ENCODE measurements at places on chromosomes 3 and 15.

DNA sequence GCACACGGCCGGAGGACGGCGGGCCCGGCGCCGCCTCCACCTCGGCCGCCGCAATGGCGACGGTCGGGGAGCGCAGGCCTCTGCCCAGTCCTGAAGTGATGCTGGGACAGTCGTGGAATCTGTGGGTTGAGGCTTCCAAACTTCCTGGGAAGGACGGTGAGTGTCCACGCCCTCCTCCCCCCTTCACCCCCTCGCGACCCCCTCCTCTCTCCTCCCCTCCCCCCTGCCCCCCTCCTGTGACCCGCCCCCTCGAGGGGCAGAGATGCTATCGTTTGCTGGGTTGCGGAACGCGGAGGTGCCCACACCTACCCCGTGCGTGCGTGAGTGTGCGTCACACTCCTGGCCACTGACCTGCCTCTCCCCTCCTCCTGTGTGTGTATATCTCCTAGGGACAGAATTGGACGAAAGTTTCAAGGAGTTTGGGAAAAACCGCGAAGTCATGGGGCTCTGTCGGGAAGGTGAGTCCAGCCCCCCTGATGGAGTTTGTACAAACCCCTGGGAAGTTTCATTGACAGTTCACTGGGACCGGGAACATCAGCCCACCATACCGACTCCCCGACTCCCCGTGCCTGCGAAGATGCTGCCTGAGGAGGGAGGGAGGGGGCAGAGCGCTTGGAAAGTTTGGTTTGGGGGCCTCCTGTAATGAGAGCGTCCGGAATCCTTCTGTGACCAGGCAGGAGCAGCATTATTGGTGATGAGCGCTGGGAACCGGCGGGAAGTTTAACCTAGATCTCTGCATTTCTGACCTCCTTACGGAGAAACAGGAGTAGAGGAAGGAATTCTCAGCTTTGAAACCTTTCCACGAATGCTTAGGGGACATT lies 795 bp upstream of the SCAANT1 start:
- DNase-seq: no peak

DNA sequence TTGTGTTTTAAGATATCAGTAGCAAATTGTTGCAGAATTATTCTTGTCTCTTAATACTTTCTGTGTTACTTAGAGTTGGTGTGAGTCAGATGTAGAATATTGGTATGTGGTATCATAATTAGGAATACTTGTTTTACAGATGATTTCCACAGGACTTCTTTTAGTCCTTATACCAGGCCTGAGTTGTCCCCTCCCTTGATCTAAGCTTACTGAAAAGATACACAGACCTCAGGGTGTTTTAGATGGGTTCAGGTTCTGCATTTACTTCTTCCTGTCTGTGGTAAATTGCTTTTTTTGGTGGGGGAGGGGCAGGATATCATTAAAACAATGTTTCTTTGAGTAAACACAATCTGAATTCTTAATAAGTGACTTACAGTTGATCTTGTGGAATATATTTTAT lies 14.2 kb downstream of the DZIP3 start:
- DNase-seq: no peak

- peak; percentile 5 for DNase-seq
These were observed at the start of gene ANKUB1 for GRCh38 chr3:149792452-149793270. Gene ANKUB1 (minus strand): TSS chr3:149792554. CDS start chr3:149792366, 188 bp downstream.

DNA sequence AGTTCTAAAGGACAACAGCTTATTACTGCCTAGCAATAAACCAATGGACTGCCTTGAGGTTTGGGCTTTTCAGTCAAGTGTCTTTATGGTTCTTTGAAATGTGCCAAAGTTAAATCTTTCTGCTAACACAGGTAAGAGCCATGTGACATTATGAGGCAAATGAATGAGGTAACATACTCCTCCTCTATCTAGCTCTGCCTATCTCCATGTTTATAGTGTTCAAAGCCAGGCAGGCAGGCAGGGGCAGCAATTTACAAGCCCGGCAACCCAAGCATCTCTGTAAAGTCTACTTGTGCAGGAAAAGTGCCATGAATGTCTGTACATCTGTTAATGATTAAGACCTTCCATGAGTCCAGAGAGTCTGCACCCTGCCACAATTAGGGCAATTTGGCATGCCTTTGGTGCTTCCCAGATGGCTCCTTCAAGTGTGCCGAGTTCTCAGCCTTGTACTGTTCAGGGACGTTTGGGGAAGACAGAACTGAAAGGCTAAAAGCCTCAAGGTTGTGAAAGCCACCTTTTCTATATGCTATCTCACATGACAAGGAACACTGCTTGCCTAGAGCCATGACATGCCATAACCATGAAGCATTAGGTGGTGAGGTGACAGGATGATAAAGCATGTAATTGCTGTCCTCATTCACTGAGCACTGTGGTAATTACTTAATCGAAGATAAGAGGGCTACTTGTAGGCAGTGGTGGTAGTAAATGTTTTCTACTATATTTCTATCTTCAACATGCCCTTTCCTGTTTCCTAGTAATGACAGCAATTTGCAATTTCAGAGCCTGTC lies 41.4 kb upstream of the EIF1B start:
- no peak for DNase-seq

DNA sequence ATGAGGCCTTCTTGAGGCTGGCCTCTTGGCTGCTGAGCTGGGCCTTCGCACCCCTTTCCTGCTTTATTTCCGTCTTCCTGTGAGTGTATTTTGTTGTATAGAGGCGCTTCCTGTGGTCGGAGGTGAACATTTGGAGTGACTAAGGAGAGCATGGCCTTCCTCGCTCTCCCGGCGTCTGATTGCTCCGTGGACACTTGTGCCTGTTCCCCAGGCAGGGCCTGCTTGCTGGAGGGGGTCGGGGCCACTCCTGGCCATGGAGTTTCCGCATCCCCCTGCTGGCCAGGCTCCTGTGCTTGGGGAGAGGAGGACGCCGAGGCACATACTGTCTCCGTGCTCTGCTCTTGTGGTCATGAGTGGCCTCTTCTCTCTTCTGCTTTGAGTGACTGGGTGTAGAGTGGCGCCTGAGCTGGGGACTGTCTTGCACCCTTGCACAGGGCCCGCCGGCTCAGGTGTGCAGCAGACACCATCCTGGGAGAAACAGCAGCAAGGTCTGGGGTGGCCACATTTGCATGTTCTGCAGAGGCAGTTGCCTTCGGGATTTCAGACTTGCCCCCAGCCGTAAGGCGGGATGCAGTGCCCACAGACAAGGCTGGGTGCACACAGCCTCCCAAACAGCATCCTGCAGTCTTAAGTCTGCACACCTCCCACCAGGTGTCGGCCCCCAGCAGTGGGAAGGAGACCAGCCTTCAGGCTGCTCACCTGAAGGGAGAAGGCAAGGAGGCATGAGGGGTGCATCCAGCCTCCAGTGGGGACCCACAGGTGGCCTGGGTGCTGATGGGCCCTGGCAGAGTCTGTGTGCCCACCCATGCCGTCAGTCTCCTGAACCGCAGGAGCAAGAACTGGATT lies 16.4 kb downstream of the KLF13 start:
- DNase-seq: no peak

DNA sequence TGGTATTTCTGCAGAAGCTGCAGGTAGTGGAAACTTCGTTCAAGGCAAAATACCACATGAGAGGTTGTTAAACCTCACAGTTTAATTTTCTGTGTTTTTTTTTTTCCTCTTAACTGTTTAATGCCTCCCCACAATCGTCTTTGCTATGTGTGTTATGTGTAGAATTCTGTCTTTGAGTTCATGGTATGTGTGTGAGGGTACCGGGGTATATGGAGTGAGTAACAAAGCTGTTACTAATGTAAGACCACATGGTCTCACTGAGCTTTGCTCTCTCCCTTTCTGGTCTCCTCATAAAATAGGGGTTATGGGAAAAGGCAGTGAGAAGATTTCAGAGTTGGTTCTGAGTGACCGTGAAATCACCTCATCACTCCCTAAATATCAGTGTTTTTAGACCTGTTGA lies 143.6 kb downstream of the USP13 start:
- DNase-seq: no peak

- DNase-seq: peak; percentile 75
These were observed 14.4 kb upstream of the MRPS22 start for GRCh38 chr3:139329364-139329850.

- DNase-seq: no peak
These were observed 3.1 kb upstream of the PTH1R start for GRCh38 chr3:46874430-46874829.

DNA sequence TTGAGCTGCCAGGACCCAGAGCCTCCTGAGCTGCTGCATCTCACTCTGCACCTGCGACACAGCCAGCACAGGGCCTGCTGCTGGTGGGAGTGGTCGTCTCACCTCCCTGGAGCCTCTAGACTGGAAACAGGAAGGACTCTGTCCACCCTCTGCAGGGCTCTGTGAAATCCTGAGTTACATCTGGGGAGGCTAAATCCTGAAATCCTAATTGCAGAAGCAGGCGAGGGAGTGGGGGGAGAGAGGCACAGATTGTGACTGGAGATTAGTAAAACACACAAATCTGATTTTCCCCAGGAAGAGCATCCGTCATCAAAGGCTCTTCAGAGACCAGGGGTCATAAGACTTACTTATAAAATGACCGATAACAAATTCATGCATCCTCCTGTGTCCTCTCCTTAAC lies 31.6 kb upstream of the GABRG3 start:
- DNase-seq: no peak

DNA sequence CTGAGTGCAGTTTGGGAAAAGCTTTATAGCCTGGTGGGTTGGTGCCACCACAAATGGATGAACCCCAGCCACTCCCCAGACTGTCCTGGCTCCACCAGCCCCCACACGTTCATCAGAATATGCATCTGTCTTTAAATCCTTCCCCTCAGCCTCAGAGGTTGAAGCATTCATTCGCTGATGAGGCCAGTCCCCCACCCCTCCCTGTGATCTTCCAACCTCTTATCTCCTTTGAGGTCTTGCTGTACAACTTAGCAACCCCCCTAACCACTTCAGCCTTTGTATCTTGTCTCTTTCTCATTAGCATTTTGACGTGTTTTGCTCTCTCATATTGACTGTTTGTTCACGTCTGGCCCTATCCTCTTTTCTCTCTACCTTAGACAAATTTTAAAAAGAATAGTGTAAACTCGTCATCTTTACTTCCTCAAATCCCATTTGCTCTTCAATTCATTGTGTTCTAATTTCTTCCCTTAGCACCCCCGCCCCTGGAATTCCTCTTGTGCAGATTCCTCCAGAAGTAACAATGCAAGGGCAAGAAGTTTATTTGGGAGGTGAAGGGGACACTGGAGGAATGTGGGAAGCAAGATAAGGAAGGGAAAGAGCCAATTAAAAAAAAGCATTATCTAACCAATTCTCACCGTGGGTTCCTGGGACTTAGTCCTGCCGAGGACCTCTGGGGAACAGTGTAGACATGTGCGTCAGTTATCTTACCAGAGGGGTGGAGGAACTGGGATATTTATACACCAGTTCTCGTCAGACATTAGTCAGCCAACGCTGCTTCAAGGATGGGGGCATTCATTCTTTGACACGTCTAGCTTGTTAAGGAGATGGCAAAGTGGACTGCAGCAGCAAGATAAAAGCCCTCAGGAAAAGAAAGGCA lies 38.6 kb downstream of the MOBP start:
- no peak for DNase-seq

- no peak for DNase-seq
These were observed 595.1 kb upstream of the TGFBR2 start for GRCh38 chr3:30011237-30011803.

DNA sequence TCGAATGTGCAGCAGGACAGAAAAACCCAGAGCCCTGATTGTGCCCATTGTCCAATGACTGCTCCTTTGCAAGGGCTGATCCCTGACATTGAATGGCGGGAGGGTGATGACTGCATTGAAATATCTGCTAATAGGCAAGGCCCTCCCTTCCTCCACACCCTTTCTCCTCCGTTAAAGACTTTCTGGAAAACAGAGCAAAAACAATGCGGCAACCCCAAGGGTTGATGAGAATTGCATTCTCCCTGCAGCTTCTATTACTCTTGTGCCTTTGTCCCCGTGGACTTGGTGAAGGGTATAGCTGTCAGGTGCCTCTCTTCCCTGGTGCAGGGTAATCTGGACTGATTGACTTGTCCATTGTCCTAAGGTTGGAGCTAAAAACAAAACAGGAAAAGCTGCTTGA lies 71.8 kb downstream of the THSD4 start:
- DNase-seq: no peak

DNA sequence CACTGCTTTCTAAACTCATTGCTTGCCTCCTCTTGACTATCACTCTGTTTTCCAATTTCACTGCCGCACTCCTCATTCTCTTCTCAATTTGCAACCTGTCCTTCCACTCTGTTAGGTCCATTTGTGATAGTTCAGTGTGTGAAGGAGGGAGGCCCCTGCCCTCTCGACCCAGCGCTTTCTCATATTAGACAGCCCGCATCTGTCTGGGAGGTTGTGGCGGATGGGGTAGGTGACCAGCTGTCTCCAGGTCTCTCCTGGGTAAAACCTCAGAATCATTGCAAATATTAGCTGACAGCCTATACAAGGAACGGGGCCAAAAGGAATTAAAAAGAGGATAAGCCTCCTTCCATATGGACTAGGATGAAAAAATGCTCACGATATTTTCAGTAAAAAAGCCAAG lies 358.3 kb downstream of the SHQ1 start:
- DNase-seq: no peak

DNA sequence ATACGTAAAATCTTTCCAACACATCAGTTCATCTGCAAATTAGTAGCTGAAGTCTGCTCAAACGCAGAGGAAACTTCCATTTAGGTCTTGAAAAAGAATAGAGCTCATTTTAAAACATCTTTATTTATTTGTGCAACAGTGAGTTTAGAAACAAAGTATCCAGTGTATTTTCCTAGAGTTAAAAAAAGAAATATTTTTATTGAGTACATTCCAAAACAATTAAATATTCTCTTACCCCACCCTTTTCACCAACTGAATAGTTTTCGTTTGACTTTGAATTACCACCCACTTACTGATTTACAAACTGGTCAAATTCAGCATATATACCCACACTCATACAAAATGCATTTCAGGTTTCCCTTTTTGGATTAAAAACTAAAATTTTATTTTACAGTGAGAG lies 104.7 kb downstream of the ZBTB20 start:
- no peak for DNase-seq

GRCh38 chr3:98650971-98651779 lies 57.8 kb upstream of the CPOX start:
- DNase-seq: no peak

GRCh38 chr3:140384028-140384771 lies 293.7 kb upstream of the TRIM42 start:
- DNase-seq: no peak

- DNase-seq: peak; percentile 88
These were observed 53.4 kb downstream of the LDHAL6B start for GRCh38 chr15:59260090-59260489.

DNA sequence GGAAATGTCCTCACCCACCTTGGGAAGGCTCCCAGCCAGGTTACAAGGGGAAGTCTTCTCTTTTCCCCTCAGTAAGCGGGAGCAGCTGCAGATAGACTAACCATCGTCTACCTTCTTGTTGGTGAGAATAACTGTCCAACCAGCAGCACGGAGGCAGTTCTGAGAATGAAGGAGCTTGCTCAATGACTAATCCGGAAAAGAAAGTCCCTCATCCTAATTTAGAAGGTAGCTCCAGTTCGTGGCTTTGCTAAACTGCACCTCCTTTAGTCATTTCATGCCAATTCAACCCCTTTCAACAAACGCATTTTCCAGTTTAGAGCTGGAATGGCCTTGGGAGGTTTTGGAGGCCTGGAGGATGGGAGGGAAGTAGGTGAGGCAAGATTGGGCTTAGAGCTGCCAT lies 527.4 kb upstream of the PROK2 start:
- no peak for DNase-seq

Data from hippocampal formation (tissue), 2 donors.